Neural crest cell (in vitro differentiated cells): ENCODE measurements at places on chromosomes 13 and 19.

DNA sequence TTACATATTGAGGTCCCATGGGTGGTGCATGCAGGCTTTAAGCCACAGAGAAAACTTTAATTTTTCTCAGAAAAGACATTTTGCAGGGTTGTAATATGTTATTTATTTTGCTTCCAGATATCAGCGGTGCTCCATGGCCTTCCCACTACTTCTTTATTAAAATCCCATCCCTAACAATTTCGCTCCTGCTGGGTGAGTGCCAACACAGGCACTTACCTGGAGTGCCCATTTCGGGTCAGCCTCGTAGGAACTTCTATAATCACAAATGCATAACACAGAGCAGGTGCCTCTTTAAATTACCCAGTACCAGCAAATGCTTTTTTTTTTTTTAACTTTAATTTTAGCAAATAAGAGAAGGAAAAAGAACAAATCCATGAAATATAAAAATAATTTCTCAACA is 86.4 kb downstream of the EFNB2 start:
- DNase-seq = no peak

GRCh38 chr19:33412601-33413425 is 39.3 kb downstream of the CEBPG start:
- no peak for DNase-seq

DNA sequence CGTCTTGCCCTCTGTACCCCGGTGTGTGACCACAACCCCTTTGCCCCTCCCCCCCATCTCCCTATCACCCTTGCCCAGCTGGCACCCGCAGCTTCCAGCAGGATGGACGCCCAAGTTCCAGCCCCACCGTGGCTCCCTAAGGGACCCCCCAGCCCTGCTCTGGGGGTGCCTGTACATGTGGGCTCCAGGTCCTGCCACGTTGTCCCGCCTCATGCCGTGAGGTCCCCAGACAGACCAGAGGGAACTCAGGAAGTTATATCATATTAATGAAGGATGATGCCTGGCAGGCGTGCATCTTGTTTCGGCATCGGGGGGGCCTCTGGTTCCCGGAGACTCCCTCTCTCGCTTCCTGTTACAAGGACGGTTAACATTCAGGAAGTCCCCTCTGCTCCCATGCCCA is 1.6 kb upstream of the PTGIR start:
- no peak for DNase-seq

GRCh38 chr13:57552437-57552836 is 79.1 kb upstream of the PCDH17 start:
- no peak for DNase-seq

GRCh38 chr13:52160506-52160905 is 1.1 kb upstream of the NEK3 start:
- no peak for DNase-seq

GRCh38 chr13:94157705-94158218 is 321.7 kb downstream of the DCT start:
- no peak for DNase-seq

DNA sequence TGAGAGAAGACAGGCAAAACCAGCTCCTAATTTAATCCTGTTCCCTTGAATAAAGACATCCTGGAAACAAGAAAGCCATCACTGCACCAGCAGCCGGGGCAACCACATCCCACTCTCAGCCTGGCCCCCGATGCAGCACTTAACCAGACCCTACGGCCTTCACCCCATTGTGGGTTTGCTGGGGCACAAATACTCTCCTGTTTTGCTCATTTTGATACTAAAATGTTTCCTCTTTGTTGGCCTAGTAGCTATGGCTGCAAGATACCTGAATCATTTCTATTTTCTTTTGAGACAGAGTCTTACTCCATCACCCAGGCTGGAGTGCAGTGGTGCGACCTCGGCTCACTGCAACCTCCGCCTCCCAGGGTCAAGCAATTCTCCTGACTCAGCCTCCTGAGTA is 28.4 kb downstream of the ANKRD27 start:
- DNase-seq = no peak

DNA sequence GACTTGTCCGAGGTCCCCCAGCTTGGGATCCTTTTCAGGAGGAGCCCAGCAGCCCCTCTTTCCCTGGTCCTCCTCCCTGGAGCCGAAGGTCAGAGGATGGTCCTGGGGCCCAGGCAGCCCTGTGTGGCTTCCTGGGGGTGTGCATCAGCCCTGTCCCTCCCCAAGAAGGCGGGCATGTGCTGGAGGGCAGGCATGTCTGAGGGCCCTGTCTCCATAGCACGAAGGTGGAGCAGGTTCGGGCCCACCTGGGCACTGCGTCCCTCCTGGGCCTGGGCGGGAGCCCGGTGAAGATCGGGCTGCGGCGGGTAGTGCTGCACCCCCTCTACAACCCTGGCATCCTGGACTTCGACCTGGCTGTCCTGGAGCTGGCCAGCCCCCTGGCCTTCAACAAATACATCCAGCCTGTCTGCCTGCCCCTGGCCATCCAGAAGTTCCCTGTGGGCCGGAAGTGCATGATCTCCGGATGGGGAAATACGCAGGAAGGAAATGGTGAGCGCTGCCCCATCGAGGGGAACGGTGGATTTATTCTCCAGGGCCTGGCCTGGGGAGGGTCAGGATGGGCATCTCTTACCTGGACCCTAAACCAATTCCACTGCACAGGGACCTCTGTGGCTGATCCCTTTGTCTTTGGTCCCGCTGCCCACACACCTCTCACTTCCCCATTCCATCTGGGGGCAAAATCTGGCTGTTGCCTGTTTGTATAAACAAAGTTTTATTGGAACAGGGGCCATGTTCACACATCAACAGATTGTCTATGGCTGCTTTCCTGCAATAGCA is 10.9 kb downstream of the TIMM13 start:
- no peak for DNase-seq

DNA sequence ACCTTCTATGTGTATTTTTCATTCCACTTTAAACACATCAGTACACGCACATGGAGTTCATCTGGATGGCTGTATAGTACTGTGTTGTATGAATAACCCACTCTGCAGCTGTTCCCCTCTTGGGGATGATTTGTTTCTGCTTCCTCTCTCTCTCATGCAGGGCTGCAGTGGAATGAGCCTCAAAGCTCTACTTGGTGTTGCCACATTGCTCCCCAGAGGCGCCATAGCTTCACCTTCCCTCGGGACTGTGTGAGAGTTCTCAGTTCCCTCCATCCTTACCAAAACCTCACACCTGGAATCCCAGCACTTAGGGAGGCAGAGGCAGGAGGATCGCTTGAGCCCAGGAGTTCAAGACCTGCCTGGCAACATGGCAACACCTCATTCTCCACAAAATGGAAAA is 28.4 kb upstream of the GPR183 start:
- DNase-seq = no peak

GRCh38 chr13:58855283-58855682 is 1223.7 kb downstream of the PCDH17 start:
- DNase-seq = no peak

- DNase-seq = no peak
Measured at GRCh38 chr13:20142023-20142926, 18.6 kb downstream of the GJA3 start.

GRCh38 chr13:84616864-84617263 is 734.6 kb upstream of the SLITRK1 start:
- DNase-seq = no peak

DNA sequence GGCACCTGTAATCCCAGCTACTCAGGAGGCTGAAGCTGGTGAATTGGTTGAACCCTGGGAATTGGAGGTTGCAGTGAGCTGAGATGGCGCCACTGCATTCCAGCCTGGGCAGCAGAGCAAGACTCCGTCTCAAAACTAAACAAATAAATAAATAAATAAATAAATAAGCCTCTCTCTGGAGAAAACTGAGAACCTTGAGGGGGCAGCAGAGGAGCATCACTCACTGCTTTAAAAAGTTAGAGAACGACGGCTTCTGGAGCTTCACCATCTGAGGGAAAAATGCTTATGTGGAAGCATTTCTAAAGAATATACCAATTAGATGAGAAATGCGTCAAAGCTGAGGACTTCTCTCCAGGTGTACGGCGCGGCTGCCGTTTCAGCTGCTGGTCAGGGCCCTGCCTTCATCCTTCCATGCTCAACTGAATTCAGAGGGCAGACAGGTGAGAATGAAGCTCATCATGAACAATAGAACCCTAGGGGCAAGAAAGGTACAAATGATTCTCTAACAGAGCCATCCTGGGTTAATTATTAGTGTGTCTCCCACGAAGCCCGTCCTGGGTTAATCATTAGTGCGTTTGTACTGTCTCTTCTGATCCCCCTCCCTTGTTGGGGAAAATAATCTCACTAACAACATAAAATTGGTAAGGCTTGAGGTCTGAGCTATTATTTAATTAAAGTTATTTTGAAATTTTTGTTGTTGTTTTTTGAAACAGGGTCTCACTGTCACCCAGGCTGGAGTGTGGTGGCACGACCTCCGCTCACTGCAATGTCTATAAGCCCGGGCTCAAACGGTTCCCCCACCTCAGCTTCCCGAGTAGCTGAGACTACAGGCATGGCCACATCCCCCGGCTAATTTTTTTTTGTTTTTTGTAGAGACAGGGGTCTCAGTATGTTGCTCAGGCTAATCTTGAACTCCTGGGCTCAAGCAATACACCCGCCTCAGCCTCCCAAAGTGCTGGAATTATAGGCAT is 80.1 kb downstream of the IPO5 start:
- peak; percentile 26 for DNase-seq

- no peak for DNase-seq
Measured at GRCh38 chr19:19101540-19101939, 36.7 kb downstream of the TMEM161A start.
